ENCODE measurements at places on chromosomes 1 and 21.

GRCh38 chr1:157993147-157993917 lies at the start of gene KIRREL1:
Gene KIRREL1, plus strand, starts transcription at chr1:157993645. Its CDS starts 32 bp downstream, at chr1:157993677.
- DNase-seq, result no peak

DNA sequence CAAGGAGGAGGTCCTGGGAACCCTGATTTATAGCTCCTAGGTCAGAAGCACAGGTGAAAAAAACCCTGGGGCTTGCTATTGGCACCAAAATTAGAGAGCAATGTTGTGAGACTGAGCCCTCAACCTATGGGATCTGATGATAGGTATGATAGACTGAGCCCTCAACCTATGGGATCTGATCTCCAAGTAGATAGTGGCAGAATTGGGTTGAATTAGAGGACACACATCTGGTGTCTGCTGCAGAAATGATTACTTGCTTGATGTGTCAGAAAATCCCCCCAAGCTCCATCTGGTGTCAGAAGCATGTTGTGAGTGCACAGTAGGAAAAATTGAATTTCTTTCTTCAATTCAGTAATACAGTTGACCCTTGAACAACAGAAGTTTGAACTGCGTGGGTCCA lies 62.4 kb downstream of the MAP3K21 start:
- DNase-seq, result no peak

- peak; percentile 50 for DNase-seq
Observed at GRCh38 chr1:246497331-246497915, 9.7 kb downstream of the SMYD3 start.

- no peak for DNase-seq
Observed at GRCh38 chr1:21891081-21891480, 46.0 kb downstream of the HSPG2 start.

- DNase-seq, result no peak
Observed at GRCh38 chr1:229999004-229999670, 67.9 kb upstream of the GALNT2 start.
